Gastrocnemius medialis (tissue), 4 donors: ENCODE measurements at places on chromosomes 7 and 10. TPM values are rescaled to one million over a fixed set of nuclear protein-coding genes. Genes with fewer than 3 reads are reported as not detected.

LEP gene
- total RNA-seq, result 0.11 TPM

- H3K27me3 ChIP-seq, result peaks cover 27% of the 10 kb centered on the region
- H3K36me3 ChIP-seq, result no peaks in the 10 kb centered on the region
- peak within 1 kb of the TSS; percentile 69 for H3K4me3 ChIP-seq
- peaks cover 17% of the 10 kb centered on the region for H3K4me1 ChIP-seq
These were observed at the start of gene ITGB8 for GRCh38 chr7:20330239-20330927. Gene ITGB8 (plus strand): TSS chr7:20330900. CDS start chr7:20331807, 907 bp downstream.

RSPH10B2 gene
- total RNA-seq, result 0.09 TPM

SCART1 gene
- total RNA-seq, result 0.11 TPM

- H3K27me3 ChIP-seq, result no peaks in the 10 kb centered on the region
- no peaks in the 10 kb centered on the region for H3K4me1 ChIP-seq
- no peaks in the 10 kb centered on the region for H3K36me3 ChIP-seq
These were observed 251.6 kb downstream of the USP6NL start for GRCh38 chr10:11359869-11360268.

PPP1R17 gene
- not detected for total RNA-seq

DNA sequence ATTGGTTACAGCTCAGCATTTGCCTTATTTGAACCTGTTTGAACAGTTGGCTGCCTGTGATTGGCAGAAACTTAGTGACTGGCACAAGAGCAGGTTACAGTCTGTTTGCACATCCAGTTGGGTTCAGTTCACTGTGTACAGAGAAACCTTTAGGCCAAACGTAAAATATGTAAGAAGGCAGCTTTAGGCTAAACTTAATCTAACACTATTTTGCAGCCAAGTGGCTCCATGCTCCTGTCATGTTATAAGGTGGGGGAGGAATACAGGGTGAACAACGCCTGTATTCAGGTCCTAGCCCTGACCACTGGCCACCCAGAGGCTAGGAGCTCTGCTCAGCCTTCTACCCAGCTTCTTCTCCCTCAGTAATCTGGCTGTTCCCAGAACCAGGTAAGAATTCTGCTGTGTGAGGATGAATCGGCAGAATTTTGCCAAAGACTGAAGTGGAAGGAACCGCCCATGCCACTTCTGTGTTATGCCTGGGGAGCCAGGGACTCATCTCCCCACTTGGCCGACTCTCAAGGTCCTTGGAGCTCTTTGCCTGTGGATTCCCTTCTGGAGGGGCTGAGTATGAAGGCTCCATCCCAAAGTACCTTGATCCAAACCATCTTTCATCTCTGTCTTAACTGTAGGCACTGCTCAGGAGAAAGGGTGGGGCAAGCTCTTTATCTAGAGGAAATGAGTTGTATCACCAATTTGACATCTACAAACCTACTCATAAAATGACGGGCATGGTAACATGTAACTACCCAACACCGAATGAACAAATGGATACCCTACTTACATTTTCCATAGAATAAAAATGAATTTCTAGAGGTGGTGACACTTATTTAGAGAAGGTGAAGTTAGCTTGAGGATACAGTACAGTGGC is 164.4 kb upstream of the NAMPT start:
- H3K36me3 ChIP-seq, result no peaks in the 10 kb centered on the region
- no peak overlapping the region for H3K27ac ChIP-seq
- no peaks in the 10 kb centered on the region for H3K27me3 ChIP-seq
- no peak overlapping the region for H3K4me3 ChIP-seq

DNA sequence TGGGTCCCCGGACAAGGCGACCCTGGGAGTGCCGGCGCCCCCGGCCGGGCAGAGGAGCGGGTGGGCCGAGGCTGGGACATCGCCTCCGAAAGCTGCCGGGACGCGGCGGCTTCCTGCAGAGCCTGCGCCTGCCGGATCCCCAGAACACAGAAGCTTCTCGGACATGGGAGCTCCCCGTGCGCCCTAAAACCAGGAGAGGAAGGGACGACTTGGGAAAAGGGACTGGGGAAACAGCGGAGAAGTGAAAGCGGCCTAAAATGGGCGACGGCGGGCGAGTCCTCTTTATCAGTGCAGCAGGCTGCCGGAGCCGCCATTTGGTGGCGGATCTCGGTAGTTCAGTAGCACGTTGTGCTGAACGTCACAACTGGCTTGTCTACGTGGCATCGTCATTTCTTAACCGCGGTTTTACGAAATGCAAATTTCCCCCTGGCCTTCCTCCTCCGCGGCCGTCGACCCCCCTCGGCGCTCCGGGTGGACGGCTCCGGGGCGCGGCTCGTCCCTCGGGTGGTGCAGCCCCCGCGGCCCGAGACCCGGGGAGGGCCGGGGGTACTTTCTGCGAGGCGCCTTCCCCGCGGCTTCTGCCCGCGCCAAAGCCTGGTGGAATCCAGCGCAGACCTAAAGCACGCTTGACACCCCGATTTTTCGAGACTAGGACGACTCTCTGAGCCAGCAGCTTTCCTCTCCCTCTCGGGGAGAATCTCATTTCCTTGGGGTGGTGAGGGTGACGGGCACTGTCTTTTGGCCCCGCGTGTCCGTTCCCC is 9.9 kb upstream of the SPAG6 start:
- no peak overlapping the region for H3K27ac ChIP-seq
- peaks cover 23% of the 10 kb centered on the region for H3K4me1 ChIP-seq
- H3K27me3 ChIP-seq, result peaks cover 66% of the 10 kb centered on the region

DNA sequence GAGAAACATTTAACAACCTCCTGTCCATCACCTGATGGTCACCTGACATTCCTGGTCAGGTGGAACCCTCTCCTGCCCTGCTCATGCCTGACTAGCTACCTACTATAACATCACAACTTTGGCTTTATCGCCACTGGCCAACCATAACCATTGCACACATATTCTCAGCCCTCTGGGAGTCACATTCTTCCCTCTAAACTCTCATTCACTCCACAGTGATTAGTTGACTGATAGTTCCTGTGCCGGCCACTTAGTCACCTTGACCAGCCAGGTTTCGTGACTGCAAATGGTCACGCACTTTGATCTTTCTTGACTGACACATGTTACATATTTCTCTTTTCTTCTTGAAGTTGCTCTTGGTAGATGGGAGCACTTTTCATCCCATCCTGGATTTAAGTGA is 50.1 kb downstream of the GNAI1 start:
- no peak overlapping the region for H3K27ac ChIP-seq
- H3K27me3 ChIP-seq, result no peaks in the 10 kb centered on the region
- no peaks in the 10 kb centered on the region for H3K36me3 ChIP-seq
- H3K4me3 ChIP-seq, result no peak overlapping the region
- DNase-seq, result no peak

ZPBP gene
- not detected for total RNA-seq

EGR2 gene
- 0.40 TPM for total RNA-seq

GRCh38 chr10:777913-778479 is 88.5 kb upstream of the DIP2C start:
- DNase-seq, result no peak
- H3K27me3 ChIP-seq, result no peaks in the 10 kb centered on the region
- H3K36me3 ChIP-seq, result no peaks in the 10 kb centered on the region
- H3K4me1 ChIP-seq, result no peaks in the 10 kb centered on the region
- no peak overlapping the region for H3K27ac ChIP-seq

FBXO24 gene
- total RNA-seq, result not detected

- no peak overlapping the region for H3K27ac ChIP-seq
- no peak overlapping the region for H3K4me3 ChIP-seq
- DNase-seq, result no peak
- H3K4me1 ChIP-seq, result no peaks in the 10 kb centered on the region
These were observed 176.2 kb downstream of the WDR37 start for GRCh38 chr10:1232164-1232911.

VPS37D gene
- total RNA-seq, result 0.64 TPM

DDIT4 gene
- 317 TPM for total RNA-seq

COG5 gene
- 21.7 TPM for total RNA-seq

DNA sequence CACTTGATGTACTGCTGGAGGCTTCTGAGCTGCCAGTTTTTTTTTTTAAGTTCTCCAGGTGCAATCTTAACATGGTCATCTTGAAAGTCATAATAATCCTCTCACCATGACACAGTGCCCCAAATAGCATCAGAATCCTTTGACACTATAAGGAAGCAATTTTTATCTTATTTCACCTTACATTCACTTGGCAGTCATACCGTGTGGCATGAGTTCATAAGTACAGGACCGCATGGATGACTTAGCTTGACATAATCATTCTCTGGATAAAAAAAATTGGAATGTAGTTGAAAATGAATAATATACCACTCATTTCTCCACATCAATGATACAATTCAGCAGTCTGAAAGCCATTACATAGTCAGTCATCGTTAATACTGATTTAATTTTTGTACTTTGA is 25.6 kb upstream of the TMEM196 start:
- no peak overlapping the region for H3K27ac ChIP-seq
- H3K36me3 ChIP-seq, result no peaks in the 10 kb centered on the region
- no peaks in the 10 kb centered on the region for H3K27me3 ChIP-seq
- no peak for DNase-seq
- no peak overlapping the region for H3K4me3 ChIP-seq
- H3K4me1 ChIP-seq, result no peaks in the 10 kb centered on the region

- peak overlapping the region; percentile 94 for H3K27ac ChIP-seq
- H3K36me3 ChIP-seq, result no peaks in the 10 kb centered on the region
- peaks cover 23% of the 10 kb centered on the region for H3K4me1 ChIP-seq
- H3K4me3 ChIP-seq, result peak overlapping the region; percentile 86
- DNase-seq, result no peak
These were observed 1.8 kb downstream of the SEPTIN7 start for GRCh38 chr7:35802649-35803048.

- no peaks in the 10 kb centered on the region for H3K27me3 ChIP-seq
- H3K27ac ChIP-seq, result no peak overlapping the region
- no peak for DNase-seq
These were observed 251.3 kb downstream of the SFMBT2 start for GRCh38 chr10:7159517-7159916.

DNA sequence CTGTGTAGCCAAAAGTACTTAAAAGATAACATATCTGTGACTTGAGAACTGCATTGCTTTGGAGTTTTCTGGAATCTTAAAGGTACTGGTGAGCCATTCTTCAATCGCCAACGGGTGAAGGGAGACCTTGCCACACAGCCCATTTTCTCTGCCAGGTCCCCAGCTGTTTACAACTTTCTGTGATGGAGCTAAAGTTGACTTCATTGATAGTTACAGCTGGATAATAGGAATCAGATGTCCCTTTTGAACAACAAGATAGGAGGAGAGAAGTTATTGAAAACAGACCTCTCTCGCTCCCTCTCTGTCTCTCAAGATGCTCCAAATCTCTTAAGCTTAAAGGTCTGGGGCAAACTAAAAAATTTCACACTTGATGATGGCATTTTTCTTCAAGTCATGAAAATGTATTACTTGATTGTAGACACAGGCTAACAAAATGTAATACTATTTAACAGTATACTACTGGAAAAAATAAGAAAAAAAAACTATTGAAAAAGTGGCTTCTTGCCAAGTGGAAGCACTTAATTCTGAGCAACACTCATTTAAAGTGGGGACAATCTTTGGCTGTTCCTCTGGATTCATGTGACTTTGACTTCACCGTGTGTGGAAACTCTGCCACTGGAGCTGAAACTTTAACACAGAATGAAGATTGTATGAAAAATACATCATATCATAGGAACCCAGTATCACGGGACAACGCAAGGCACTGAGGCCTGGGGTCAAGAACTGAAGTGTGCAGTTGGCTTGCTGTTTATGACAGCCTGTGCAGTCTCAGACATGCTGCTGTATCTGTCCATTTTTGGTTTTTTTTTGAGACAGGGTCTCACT is 78.4 kb upstream of the AFAP1L2 start:
- peaks cover 7% of the 10 kb centered on the region for H3K36me3 ChIP-seq
- H3K27ac ChIP-seq, result peak overlapping the region; percentile 62
- peaks cover 17% of the 10 kb centered on the region for H3K4me1 ChIP-seq
- peak; percentile 24 for DNase-seq
- H3K4me3 ChIP-seq, result no peak overlapping the region
- H3K27me3 ChIP-seq, result no peaks in the 10 kb centered on the region

DNA sequence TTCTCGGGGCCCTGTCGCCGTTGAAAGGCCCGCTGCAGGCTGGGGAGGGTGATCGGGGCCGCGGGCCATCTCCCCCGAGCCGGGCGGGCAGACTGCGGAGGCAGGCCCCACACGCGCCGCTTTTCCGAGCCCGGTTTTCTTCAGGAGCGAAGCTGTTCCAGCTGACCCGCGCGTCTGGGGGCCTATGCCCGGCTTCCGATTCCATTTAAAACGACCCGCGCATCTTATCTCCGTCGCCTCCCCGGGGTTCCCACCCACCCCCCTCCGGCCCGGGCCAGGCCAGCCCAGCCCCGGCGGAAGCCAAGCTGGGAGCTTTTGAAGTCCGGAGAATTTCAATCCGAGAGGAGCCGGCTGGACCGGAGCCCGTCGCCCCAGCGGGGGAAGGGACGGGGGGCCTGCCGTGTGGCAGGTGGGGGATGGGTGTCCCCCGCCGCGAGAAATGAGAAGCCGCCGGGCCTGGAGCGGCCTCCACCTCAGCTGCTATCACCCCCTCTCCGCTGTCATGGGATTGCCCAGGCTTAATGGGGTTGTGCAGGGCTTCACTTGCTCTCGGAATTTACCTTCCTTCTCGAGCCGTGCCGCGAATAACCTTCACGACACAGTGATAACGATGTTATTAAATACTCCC is 3.1 kb upstream of the EVX1 start:
- no peak for DNase-seq
- H3K27ac ChIP-seq, result no peak overlapping the region
- peaks cover 5% of the 10 kb centered on the region for H3K4me1 ChIP-seq
- H3K4me3 ChIP-seq, result peak overlapping the region; percentile 24

PNPLA8 gene
- total RNA-seq, result 86.3 TPM

DNA sequence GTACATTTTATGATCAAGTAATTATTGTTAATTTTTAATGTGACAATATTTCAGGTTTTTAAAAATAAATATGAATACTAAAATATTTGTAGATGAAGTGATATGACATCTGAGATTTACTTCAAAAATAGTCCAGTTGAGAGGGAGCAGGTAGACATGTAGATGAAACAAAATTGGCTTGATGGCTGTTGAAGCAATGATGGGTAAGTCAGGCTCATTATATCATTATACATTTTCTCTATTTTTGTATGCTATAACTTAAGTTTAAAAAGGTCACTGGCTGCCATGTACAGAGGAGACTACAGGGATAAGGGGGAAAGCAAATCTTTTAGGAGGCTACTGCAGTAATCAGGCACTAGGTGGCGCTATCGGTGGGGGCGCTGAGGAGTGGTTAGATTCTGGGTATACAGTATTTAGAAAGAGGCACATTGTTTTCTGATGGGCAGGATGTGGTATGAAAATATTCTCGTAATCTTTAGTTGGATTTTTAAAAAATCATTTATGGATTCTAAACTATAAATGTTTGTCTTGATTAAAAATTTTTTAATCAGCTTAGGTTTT is 189.8 kb upstream of the IMMP2L start:
- H3K36me3 ChIP-seq, result peaks cover 4% of the 10 kb centered on the region
- no peaks in the 10 kb centered on the region for H3K4me1 ChIP-seq
- no peaks in the 10 kb centered on the region for H3K27me3 ChIP-seq
- no peak overlapping the region for H3K4me3 ChIP-seq
- H3K27ac ChIP-seq, result no peak overlapping the region

ANKRD26 gene
- total RNA-seq, result 3.6 TPM

DNA sequence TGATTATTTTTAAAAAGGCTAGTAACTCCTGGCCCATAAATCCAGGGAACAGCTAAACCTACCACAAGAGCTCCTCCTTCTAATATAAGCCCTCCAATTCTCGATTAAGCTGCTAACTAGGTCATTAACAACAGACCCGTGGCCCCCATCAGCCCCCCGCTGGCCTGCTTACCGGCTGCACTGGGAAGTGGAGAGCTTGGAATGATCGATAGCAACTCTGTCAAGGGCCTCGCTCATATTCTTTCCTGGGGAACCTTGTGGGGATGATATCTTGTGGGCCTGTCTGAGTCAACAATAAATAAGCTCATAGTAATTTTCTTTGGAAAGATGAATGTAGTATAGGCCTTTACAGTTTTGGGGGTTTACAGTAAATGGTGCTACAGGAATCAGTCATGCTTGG is 353.5 kb downstream of the TCERG1L start:
- no peak for DNase-seq
- no peak overlapping the region for H3K27ac ChIP-seq
- H3K4me1 ChIP-seq, result no peaks in the 10 kb centered on the region
- H3K36me3 ChIP-seq, result no peaks in the 10 kb centered on the region
- H3K4me3 ChIP-seq, result no peak overlapping the region
- no peaks in the 10 kb centered on the region for H3K27me3 ChIP-seq
